ENCODE measurements at places on chromosomes 3 and 15.

GRCh38 chr15:65385870-65386258, 8.1 kb upstream of the IGDCC3 start:
- DNase-seq = no peak

DNA sequence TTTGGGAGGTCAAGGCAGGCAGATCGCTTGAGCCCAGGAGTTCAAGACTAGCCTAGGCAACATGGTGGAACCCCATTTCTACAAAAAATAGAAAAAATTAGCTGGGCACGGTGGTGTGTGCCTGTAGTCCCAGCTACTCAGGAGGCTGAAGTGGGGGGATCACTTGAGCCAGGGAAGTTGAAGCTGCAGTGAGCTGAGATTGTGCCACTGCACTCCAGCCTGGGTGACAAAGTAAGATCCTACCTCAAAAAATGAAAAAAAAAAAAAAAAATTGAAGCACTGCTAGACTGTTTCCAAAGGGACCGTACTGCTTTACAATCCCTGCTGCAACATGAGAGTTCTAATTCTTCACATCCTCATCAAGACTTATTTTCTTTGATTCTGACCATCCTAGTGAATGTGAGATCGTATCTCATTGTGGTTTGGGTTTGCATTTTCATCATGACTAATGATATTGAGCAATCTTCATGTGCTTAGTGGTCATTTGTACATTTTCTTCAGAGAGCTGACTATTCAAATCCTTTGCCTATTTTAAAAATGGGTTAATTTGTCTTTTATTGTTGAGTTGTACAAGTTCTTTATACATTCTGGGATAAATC, 10.8 kb downstream of the CMTM8 start:
- DNase-seq = no peak

DNA sequence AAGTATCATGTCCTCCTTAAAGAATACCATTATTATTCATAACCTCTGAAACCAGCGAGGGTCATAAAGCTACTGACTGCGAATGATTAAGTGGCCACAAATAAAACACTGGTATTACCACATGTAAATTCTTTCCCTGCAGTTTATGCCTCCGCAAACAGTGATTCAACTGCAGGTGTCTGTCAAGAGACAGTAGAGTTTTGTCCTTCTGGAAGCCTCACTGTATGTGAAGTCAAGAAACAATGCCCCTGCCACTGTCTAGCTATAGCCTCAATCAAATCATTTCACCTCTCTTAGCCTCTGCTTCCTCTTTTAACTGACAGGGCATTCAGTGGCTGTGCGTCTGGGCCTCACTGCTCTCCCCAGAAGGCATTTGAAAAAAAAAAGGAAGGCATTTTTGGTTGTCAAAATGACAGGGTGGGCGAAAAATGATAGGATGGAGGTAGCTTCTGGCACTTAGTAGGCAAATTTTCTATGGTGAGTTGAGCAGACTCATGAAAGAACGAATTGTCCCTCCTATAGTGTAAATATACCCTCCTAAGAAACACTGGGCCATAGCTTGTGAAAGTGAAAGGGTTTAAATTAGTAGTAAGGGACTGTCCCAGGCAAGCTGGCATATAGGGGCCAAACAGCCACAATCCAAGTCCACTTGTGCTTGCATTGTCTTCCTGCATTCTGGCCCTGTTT, 66.7 kb downstream of the FILIP1L start:
- DNase-seq = no peak

- no peak for DNase-seq
Measured at GRCh38 chr15:70259640-70260508, 162.2 kb upstream of the TLE3 start.
